Right renal cortex interstitium (tissue), 3 donors: ENCODE measurements at places on chromosomes 6 and 20. TPM values are rescaled to one million over a fixed set of nuclear protein-coding genes. Genes with fewer than 3 reads are reported as not detected.

- no peak for DNase-seq
These were observed 375.9 kb upstream of the PTCHD4 start for GRCh38 chr6:48486876-48487275.

GRCh38 chr20:53510262-53510661, 83.4 kb downstream of the ZNF217 start:
- no peak for DNase-seq

GRCh38 chr6:53992522-53992921, 118.7 kb upstream of the MLIP start:
- DNase-seq, result no peak

DNA sequence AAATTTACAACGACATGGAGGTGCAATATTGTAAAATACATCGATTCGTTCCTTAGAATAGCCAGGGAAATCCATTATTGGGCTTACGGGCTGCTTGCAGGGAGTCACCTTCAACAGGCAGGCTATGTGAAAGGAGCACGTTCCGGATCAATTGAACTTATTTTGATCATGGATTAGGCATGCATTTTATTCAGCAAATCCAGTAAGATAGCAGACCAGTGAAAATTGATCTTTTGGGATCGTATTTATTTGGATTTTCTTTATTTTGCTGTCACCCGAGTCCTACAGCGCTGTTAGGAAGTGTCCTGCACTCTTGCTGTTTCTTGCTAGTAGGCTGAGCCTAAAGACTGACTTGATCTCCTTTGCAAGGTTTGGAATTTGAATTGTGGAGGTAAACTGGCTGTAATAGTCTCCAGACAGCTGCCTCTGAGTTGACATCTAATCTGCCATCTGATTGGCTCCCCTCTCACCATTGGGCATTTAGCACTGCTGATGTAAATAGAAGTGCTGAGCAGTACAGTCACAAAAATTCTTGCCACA, 3.0 kb downstream of the ARID1B start:
- no peak for DNase-seq

GRCh38 chr6:73049971-73050594, 175.2 kb downstream of the KHDC1L start:
- DNase-seq, result no peak

- no peak for DNase-seq
These were observed 17.5 kb downstream of the TGM3 start for GRCh38 chr20:2313316-2313715.

DNA sequence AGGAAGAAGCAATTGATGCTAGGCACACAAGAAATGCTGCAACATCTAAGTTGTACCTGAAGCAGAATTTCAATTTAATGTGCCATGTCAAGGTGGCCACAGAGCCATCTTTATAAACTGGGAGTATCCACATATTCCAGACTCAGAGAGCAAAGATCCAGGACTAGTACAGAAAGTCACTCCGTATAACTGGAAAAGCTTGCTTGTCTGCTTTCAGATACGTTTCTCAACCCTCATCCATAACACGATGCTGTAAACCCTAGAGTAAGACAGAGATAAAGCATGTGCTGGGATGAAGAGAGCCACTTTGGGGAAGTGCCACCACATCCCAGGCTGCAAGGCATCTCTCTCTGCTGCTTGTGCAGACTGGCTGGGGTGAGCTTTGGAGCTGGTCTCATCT, 134.7 kb downstream of the PACRG start:
- no peak for DNase-seq

DNA sequence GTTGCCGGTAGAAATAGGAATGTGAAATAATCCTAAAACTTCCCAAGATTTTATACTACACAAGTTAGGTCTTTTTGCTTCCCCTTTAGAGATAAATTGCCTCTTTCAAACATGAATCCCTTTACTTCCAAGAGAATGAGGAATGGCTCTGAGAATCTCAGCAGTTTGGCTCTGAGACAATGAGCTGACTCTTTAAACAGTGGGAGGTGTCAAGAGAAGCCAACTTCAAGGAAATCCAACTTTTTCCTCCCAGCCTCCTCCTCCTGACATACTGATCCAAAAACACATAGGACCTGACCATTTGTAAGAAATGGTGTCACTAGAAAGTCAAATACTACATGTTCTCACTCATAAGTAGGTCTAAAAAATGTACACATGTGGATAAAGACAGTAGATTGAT, 154.2 kb downstream of the ALDH8A1 start:
- DNase-seq, result no peak

Gene TMEM30A
- 125 TPM for polyA plus RNA-seq

Gene SLC18B1
- 38.6 TPM for polyA plus RNA-seq

Gene CST7
- polyA plus RNA-seq, result 0.12 TPM

Gene FKBP1C
- 0.91 TPM for polyA plus RNA-seq

Gene RARS2
- 60.1 TPM for polyA plus RNA-seq

Gene PPP1R16B
- polyA plus RNA-seq, result 7.5 TPM
